CD4-positive, alpha-beta T cell treated with Interleukin-4 for 1 hour (primary cell): ENCODE measurements at places on chromosomes 12 and 14.

DNA sequence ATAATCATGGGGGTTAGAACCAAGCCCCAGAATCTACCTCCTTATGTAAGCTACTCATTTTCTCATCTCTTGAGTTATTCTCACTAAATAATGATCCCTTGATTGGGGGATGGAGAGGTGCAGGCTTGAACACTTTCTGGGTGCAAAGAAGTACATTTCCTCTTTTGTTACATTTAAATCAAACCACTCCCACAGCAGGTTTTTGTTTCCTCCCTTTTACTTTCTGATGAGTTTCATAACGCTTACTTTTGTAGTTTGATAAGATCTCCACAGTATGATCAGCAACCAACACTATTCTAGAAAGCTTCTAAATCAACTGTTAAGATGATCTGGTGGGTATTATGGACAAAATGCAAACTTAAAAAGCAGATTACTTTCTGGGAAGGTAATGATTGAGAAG lies 20.5 kb downstream of the VCPKMT start:
- no peak for DNase-seq

- no peak for DNase-seq
These were observed 19.1 kb downstream of the ANG start for GRCh38 chr14:20707622-20708021.

- no peak for DNase-seq
These were observed 455.6 kb upstream of the SEL1L start for GRCh38 chr14:81989211-81989610.

GRCh38 chr12:91422127-91422526 lies 239.5 kb upstream of the DCN start:
- no peak for DNase-seq

DNA sequence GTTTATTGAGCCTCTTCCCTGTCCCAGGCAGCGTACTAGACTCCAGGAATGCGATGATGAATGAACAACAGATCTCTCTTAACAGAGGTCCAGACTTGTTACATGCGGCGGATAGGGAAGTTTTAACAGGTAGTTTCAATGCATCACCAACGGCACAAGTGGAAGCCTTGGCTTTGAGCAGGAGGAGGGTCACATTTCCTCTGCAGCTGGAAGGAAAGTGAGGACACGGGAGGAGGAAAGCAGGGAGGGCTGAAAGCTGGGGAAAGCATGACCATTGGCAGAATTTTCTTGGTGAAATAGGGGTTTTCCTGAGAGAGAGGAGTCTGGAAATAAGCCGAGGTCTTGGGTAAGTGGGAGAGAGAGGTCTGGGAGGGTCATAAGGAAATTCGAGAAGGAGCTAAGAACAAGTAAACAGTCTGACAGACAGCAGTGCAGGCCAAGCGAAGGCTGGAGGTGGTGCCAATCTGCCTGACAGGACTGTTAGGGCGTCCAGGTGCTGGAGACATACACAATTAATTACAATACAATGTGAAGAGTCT lies 15.4 kb downstream of the BHLHE41 start:
- no peak for DNase-seq

DNA sequence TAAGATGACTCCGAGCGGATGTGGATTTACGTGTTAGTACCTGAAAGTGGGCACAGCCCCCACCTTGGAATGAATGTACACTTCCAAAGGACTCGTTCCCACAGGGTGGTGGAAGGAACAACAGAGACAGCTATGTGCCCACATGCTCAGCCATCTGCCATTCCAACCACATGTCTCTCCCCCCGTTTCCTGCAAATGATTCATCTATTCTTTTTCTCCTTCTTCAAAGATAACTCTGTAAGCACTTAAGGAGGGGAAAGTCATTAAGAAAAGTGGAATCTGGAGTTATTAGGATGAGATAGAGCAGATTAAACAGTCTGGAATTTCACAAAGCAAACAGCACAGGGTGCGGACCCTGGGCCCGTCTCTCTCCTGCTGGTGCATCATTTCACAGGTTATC lies 18.5 kb upstream of the DUSP6 start:
- no peak for DNase-seq

GRCh38 chr14:22553445-22553844 lies 35.6 kb downstream of the DAD1 start:
- no peak for DNase-seq

GRCh38 chr14:88802596-88802995 lies 9.8 kb upstream of the EML5 start:
- DNase-seq, result no peak

DNA sequence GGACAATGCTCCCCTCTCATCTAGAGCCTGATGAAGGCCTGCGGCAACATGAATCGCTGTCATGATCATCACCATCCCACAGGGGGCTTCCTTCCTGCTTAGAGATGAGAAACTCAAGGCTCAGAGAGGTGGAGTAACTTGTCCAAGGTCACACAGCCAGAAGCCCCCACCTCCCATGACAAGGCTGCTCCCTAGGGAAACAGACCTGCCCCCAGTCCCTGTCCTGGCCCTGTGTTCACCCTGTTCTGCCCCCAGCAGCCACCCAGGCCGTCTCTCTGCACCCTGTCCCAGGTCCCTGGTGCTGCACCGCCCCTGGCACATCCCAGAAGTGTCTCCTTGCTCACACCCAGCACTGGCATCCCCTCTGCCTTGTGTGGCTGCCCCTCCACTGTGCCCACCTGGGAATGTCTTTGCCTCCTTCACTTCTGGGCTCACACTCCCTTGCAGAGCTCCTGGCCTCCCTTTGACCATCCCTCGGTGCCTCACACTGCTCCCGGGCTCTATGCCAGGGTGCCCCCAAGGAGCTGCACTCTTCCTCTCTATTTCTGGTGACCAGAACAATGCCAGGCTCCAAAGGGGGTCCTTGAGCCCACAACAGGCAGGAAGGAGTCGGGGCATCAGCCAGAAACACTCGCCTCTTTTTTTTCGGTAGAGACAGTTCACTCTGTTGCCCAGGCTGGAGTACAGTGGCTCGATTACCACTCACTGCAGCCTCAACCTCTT lies 70.5 kb downstream of the BCL11B start:
- peak; percentile 50 for DNase-seq

- DNase-seq, result no peak
These were observed 3.0 kb downstream of the ARG2 start for GRCh38 chr14:67622675-67623074.

DNA sequence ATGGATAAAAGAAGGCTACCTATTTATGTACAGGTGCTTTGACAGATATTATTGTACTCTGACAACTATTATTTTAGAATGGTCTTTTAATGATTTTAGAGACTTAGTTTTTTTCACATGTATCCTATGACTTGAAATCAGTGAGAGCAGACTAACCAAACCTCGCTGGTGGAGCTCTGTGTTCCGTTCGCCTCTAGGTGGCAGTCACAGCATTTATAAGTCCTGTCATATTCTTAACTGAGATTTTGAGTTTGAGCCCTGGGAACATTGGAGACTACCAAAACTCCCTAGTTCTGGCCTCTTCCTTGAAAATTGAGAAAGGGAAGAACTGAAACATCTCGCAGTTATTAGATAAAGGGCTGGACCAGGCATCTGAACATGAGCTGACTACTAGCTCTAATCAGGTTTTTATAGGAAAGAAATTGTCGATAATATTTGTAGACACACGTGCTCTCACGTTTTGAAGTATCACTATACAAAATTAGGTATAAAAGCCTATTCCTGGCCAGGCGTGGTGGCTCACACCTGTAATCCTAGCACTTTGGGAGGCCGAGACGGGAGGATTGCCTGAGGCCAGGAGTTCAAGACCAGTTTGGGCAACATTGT lies 48.3 kb downstream of the TTLL5 start:
- DNase-seq, result peak; percentile 70

DNA sequence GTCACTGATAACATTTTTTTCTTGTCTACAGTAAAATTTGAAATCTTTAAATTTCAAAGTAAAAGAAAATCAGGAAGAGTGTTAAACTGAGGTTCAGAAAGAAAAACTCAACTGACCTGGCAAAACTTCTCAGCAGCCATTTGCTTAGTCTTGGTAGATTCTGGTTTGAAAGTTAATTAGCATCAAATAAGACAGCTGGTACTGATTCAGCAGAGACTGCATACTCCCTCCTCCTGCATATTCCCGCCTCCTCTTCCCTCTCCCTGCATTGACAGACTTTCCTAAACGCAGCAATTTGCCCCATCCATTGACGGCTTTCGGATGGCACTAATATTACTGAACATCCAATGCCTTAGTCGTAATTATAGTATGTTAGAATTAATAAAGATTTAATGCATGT lies 520.8 kb downstream of the FLRT2 start:
- no peak for DNase-seq

GRCh38 chr14:91903070-91903469 lies 35.7 kb upstream of the TC2N start:
- no peak for DNase-seq

DNA sequence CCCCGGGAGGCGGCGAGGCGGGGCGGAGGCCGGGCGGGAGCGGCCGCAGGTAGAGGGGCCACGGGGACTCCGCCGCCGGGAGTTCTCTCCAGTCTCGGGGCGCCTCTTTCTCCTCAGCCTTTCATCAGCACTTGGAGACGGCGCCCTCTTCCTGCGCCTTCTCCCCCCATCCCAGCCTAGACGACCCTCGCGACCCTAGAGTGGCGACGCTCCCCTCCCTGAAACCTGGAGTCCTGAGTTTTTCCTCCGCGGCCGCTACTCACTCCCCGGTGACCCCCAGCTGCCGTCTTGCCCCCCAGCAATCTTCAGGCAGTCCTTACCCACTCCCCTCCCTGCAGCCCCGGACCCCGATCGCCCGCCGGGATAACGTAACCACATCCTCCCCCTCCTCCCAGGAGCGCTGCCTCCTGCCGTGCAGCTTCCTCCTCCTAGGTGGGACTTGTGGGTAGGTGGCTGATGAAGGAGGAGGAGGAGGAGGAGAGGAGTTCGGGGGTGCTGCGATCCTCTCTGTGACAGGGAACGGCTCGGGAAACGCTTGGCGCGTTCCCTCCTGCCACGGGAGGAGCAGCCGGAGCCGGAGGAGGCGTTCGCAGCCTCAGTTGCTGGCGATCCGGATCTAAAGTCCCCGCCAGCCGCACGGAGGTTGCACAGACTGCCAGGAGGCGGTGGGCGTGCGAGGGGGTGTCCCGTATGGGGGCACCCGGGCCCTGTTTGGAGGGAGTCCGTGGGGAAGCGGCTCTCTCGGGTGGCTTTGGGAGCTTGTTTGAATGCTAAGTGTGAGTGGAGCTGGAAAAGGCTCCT lies 891 bp downstream of the PLEKHA5 start:
- DNase-seq, result peak; percentile 13

- no peak for DNase-seq
These were observed 9.2 kb downstream of the BEGAIN start for GRCh38 chr14:100577986-100578431.

DNA sequence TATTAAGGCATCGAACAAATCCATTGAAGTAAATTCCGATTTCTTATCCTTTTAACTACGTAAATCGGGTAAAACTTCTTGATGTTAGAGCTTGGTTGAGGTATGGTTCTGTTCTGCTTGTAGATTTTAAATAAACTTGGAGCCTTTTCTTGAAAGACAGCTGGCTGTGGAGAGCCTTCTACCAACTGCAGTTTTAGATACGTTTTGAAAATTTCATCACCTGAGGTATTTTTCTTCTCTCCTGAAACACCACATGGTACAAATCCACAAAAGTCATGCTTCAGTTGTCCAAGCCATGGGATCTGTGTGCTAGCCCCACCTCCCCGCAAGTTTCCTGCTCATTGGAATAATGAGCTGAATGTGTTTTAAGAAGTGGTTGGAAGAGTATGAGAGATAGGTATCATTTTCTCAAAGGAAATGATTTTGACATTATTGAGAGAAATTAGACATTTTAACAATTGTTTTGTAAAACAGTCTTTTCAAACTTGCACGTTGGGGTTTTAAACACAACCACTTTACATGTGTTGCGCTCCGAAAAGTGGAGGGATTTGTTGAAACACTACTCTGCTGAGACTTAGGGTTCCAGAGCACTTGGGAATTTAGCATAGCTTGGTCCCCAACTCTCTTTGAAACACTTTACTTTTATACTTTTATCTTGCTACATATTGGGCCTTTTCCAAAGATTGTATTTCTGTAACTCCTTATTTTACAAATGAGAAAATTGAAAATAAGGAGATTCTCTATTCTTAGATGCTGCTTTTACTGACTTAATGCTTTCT lies 1.4 kb downstream of the PPM1A start:
- no peak for DNase-seq

DNA sequence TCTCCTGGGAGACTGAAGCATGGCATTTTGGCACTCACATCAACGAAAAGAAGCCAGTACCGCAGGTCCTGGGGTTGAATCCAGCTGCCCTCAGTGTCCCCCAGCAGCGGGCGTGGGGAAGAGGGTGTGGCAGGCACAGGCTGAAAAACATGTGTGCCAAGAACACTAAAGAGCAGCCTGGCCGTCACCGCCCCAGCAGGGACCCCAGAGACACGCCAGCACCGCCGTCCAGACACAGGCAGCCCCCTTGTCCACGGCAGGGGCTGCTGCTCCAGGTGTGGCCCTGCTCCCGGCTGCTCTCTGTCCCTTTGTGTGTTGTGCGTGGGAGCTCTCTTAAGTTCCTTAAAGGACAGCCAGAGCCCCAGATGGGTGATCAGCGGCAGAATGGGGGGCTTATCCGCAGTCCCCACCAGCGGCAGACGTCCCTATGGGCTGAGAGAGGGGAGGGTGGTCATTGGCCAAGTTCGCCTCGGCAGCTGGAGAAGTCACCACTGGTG lies 556 bp downstream of the PHETA1 start:
- DNase-seq, result no peak
